ENCODE measurements at places on chromosomes 3 and 15.

- no peak for DNase-seq
Observed at GRCh38 chr15:90822204-90822955, 46.0 kb upstream of the FURIN start.

DNA sequence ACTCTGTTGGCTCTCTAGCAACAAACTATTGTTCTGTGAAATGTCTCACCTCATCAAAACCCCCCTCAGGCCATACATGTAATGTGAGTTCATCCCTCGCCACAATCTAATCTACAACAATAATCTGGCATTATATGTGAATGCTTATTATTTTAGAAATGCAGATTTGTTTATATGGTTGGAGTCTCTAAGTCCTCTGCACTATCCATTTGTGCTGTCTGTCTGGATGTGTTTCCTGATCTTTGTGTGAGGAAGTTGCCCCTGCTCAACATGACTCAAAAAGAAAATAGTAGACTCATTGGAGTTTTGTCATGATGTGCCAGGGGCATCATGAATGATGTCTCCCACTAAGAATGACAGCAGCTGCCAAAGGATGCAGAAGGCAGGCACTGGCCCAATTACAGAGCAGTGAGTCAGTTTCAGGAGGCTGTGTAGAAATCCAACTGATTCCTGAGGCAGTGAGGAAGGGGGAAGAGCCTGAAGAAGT lies 161.6 kb upstream of the PDZRN3 start:
- no peak for DNase-seq

DNA sequence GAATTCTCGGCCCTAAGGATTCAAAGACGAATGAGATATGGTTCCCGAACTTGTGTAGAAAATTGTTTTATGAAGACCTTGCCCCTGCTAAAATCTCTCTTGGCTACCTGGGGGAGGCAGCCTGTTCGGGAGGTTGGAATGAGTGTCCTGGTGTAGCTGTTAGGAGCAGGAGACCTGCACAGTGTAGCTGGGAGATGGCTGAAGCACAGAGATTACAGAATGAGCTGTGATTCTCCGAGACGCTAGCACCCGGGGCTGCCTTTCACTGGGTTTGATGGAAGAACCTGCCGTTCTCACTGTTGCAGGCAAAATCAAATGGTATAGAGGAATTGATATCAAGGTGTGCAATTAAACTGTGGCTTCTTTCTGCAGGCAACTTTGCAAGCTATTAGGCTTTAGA lies 68.0 kb downstream of the TRAK1 start:
- no peak for DNase-seq

- no peak for DNase-seq
Observed at GRCh38 chr3:18890449-18890848, 257.9 kb upstream of the KCNH8 start.

DNA sequence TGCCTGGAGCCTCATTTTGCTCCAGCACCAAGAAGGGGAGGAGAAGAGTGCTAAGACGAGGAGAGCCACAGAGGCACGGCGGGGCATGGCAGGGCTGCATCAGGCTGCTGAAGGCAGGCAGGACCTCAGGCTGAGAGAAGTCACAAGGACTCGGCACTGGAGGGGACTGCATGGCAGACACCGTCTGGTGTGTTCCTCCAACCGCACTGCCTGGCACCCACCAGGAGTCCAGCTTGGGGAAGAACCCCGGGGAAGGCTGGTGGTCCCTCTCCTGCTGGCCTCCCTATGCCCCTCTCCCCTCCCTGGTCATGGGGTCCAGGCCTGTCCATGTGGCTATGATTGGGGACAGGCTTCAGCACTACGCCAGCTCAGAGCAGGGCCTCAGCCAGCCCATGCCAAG lies 153.2 kb upstream of the MEF2A start:
- DNase-seq: no peak

- DNase-seq: no peak
Observed at GRCh38 chr15:96837241-96837970, 506.9 kb downstream of the NR2F2 start.

Measured in hypothalamus (tissue), 51 donors.